ENCODE measurements at places on chromosomes 6 and 20. TPM values are rescaled to one million over a fixed set of nuclear protein-coding genes. Genes with fewer than 3 reads are reported as not detected.

Gene FOXA2
- not detected for total RNA-seq

Gene OR2J2
- not detected for total RNA-seq

Gene CALHM4
- not detected for total RNA-seq

Gene TFAP2D
- total RNA-seq: not detected

Gene CDH4
- 2.0 TPM for total RNA-seq

Gene KHDC1L
- total RNA-seq: not detected

Gene ABHD16A
- total RNA-seq: 47.6 TPM

Gene SLC35D3
- total RNA-seq: not detected

Gene CLDN20
- total RNA-seq: not detected

Gene MYCT1
- total RNA-seq: 0.44 TPM

Gene LINC00237
- total RNA-seq: not detected

Gene OOEP
- total RNA-seq: not detected

Gene CYP39A1
- total RNA-seq: 1.3 TPM

Measured in smooth muscle cell of trachea (primary cell).